ENCODE measurements at places on chromosomes 6 and 20. TPM values are rescaled to one million over a fixed set of nuclear protein-coding genes. Genes with fewer than 3 reads are reported as not detected.

Gene SLC2A10
- 14.9 TPM for total RNA-seq

Gene NRM
- total RNA-seq, result 2.0 TPM

Gene DPPA5
- not detected for total RNA-seq

Gene MYLK4
- 0.65 TPM for total RNA-seq

Gene SPEF1
- total RNA-seq, result not detected

Gene TULP4
- 170 TPM for total RNA-seq
